ENCODE measurements at places on chromosomes 4 and X.

DNA sequence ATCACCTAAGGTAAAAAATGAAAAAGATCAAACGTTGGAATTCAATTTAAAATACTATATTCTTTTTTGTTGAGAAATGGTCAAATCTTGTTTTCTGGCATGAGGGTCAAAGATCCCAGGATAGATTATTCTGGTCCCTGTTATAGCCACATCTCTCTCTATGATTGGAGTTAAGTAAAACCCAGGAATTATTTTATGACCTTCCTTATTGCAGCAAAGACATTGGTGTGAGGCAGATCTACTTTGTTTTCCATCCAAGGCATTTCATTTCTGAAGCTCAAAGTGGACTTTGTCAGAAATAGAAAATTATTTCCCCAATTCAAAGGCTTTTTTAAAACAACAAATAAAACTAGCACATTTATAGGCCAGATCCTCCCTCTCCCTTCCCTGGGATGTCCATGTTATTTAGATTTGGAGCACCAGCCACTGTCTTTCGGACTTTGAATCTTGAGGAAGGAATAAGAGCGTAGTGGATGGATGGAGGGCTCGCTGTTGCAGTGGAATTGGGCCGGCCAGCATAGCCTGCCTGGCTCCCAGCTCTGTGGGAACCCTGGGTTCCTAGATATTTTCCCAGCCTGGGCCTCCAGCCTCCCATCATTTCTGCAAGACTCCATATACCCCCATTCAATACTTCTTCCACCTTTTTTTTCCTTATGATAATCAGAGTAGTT lies 45.6 kb upstream of the HAND2 start:
- no peak for DNase-seq

GRCh38 chrX:110374559-110374958 lies 15.9 kb downstream of the RTL9 start:
- no peak for DNase-seq

DNA sequence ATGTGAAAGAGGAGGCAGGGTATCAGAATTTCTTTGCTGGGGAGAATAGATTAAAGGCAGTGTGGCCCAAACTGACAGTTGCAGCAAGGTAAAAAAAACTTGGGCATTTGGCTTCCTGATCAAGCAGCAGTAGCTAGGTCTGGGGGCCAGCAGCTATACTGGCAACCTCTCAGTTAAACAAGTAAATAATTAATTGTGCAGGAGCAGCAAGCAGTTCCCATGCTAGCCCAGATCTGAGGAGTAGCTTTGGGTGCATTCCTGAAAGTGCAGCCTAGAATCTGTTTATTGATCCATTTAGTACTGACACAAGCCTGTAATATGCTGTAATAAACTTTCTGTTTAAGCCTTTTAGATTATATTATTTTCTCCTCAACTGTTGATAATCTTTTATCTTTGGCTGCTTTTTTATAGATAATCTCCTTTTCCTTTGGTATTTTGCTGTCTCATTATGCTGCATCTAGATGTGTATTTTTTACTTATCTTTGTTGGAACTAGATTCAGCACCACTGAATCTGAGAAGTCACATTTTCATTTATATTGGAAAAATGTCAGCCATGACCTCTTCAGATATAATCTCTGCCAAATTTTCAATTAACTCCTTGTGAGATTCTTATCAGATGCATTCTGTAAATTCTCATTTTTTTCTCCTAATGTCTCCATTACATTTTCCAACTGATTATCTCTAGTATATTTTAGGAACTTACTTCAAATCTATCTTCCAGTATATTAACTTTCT lies 276.3 kb downstream of the STPG2 start:
- DNase-seq, result no peak

DNA sequence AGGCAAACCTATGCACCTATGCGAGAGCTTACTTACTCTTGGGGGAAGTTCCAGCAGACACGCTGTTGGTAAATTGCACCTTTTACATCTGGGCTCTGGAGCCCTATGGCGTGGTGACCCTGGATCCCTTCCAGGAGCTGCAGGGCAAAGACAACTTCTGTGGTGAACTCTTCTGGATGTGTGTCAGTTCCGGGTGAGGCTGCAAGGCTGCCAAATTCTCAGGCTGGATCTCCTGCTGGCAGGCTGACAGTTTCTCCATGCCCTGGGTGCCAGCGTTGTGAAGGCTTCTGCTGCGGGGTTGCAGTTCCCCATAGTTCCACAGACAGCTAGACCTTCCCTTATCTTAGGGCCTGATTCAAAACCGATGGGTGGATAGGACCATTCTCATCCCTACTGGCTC lies 37.9 kb downstream of the RAP2C start:
- no peak for DNase-seq

DNA sequence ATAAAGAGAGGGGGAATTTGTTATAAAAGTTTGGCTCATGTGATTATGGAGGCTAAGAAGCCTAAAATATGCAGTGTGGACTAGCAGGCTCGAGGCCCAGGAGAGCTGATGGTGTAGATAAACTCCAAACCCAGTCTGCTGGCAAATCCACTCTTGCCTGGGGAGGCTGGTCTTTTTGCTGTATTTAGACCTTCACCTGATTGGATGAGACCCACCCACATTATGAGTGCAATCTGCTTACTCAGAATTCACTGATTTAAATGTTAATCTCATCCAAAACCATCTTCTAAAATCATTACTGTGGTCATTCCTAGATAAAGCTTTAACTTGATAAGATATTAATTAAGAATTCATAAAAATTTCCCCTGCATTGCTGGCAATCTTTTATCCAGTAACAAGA lies 473.2 kb downstream of the TMA16 start:
- no peak for DNase-seq

GRCh38 chr4:142637614-142638013 lies 208.5 kb downstream of the INPP4B start:
- no peak for DNase-seq

DNA sequence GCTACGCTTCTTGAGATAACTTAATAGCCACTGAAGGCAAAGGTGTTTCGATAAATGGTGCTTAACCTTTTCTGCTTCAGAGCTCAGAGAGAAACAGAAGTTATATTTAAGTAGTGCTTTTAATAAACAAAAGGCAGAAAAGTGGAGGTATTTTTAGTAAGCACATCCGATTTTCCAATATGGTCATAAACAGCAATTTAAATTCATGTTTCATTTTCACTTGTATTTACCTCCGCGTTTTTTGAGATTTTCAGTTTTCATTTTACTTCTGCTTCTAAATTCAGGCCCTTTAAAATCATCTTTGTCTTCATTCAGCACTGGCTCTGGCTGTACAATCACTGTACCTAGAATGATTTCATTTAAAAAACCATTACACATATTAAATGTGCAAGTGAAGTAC lies 92.4 kb downstream of the ATRX start:
- DNase-seq, result no peak

DNA sequence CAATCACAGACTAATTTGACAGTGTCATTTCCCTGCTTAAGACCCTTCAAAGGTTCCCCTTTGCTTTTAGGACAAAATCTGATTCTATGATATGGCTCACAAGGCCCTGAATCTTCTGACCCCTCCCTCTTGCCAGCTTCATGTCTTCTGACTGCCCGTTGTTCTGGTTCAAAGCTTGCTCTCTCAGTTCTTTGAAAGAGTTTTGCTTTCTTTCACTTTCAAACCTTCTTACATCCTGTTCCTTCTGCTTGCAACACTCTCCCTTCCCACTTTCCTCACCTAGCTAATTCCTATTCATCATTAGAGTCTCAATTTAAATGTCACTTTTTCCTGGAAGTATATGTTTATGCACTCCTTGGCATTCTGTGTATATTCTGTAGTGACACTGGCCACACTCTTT lies 299.2 kb downstream of the IDS start:
- no peak for DNase-seq

GRCh38 chr4:42313872-42314271 lies 83.4 kb upstream of the SHISA3 start:
- DNase-seq, result no peak

DNA sequence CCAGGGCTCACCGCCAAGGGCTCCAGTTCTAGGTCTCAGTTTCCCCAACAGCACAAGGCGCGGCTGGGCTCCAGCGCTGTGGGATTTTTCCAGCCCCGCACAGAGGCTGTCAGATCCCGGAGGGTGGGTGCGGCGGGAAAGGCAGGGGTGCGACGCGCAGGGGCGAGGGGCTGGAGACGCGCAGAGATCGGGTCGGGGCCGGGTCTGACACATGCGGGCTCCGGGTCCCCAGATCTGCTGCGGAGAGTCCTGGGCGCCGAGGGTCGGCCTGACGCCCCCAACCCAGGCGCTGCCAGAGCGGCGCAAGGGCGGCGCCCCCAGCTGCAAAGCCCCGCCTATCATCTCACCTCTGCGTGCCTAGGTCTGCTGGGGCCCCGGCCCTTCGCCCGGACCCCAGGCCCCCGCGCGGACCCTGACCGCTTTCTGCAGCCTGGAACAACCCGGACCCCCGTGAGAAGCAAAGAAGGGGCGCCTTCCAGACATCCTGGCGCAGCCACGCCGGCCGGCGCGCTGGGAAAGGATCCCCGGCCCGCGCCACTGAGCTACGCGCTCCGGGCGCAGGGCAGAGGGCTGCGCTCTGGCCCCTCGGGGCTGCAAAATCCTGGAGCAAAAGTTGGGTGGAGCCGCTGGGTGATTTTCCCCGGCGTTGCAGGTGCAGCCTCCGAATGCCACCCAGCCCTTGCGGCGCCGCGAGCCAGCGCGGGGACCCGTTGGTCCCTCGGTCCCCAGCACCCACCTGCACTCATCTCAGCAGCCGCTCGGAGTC lies 486 bp downstream of the ABLIM2 start:
- DNase-seq, result no peak

- DNase-seq, result no peak
Observed at GRCh38 chrX:15860921-15861320, 6.3 kb upstream of the AP1S2 start.

GRCh38 chr4:88831031-88831430 lies 133.4 kb upstream of the NAP1L5 start:
- DNase-seq, result no peak

GRCh38 chr4:111837761-111838160 lies 307.5 kb upstream of the FAM241A start:
- DNase-seq, result no peak

GRCh38 chrX:37425370-37425769 lies 76.2 kb downstream of the PRRG1 start:
- no peak for DNase-seq

- DNase-seq, result no peak
Observed at GRCh38 chrX:44474410-44474809, 68.2 kb downstream of the FUNDC1 start.

- no peak for DNase-seq
Observed at GRCh38 chr4:111963158-111963700, 182.0 kb upstream of the FAM241A start.

DNA sequence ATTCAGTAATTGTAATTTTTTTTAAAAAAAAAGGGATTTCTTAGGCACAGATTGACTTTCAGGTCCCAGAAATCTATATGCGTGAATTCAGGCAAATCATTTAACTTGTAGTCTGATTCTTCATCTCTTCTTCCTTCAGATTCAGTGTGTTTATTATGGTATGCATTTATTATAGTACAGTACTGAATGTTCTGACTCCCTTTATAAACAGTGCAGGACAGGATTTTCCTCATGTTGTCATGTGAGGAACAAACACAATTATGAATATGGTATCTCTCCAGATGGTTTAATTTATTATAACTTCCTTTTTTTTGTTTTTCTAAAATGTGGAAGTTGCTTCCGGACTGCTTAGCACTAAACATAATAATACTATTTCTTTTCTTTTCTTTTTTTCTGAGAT lies 54.2 kb downstream of the RPS3A start:
- no peak for DNase-seq

- no peak for DNase-seq
Observed at GRCh38 chr4:107579099-107579498, 140.9 kb downstream of the PAPSS1 start.

DNA sequence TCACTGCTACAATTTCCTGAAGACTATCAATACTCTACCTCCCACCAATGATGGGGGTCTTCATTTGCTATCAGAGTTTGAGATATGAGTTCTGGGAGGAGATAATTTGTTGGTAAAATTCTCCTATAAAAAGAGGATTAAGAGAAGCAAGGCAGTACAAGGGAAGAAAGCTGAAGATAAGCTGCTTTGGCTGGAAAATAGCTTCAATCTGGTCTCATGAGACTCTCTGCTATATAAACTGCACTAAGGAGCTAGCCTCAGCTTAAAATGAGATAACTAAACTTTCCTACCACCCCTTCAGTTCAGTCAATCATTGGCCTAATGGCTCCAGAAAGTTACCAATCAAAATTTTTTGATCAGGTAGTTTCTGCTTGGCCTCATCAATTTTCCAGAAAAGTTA lies 2105.0 kb downstream of the ARAP2 start:
- no peak for DNase-seq

DNA sequence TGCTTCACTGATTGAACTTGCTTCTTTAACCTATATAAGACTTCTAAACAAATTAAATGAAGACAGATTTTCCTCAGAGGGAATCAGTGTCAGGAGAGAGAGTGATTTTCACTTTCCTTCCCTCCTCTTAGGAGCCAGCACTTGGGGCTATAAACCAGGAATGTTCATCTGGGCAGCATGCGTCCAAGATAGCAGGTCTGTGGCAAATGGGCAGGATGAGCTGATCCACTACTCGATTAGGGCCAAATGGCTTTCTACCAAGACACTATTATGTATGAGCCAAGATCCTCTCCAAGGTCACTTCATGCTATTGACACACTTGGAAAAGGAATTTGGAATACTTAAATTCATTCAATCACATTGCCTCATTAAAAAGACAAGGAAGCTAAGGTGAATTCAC lies 203.9 kb upstream of the GRID2 start:
- DNase-seq, result no peak

DNA sequence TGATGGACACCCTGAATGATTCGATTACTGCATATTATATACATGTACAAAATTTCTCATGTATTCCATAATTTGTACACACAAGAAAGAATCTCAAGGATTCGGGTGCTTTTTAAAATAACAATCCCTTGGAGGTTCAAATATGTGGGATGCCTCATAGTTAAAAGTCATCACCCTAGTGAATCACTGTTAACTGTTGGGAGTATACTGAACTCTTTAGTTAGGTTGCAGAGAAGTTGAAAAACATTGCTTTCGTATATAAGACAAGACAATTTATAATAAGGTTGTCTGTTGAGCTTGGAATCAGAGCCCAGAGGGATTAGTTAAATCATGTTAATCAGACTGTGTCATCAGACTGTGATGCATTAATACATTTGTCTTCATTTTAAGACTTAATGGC lies 15.6 kb downstream of the DCK start:
- no peak for DNase-seq

DNA sequence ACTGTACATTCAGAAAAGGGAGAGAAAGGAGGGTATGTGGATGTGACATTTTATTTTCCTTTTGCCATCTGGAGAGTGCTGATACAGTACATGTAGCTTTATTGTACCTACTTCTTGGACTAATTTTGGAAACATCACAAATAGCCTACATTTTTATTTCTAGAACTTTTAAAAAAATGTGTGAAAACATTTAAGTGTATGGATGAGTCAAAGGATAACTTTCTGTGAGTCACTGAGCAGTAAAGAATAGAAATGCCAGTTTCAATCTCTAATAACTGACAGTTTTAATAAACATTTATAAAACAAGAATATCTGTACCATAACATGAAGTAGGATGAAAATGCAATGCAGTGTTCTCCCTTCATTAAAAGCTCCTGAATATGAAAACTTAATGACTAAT lies 374.4 kb upstream of the NWD2 start:
- DNase-seq, result no peak

- DNase-seq, result no peak
Observed at GRCh38 chr4:53314252-53314651, 51.6 kb downstream of the SCFD2 start.
